ENCODE measurements at places on chromosomes 1 and 21.
A peak's percentile ranks its signal among the peaks of the same experiment; 100 is the strongest.

GRCh38 chr1:199007423-199007822 is 368.6 kb downstream of the PTPRC start:
- DNase-seq, result peak; percentile 74

- no peak for DNase-seq
Measured at GRCh38 chr1:195482137-195482536, 1126.1 kb downstream of the KCNT2 start.

DNA sequence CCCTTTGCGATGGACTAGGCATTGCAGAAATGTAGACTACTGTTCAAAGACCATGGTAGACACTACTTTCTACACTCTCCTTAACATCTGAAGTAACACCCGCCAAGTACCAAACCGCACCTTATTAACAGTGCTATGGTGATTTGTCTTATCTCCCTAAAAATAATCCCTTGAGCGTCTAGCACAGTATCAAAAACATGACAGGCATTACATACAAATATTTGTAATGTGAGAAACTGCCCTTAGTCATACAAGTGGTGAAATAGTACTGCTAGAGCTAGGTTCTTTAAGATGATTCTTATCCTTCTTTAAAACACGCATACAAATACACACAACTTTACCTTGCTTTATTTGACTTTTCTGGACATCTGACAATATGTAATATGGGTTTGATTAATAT is 27.2 kb downstream of the PUM1 start:
- DNase-seq, result no peak

GRCh38 chr21:43956019-43956669 is 56.0 kb upstream of the TRAPPC10 start:
- no peak for DNase-seq

- DNase-seq, result no peak
Measured at GRCh38 chr1:93042187-93043056, 36.7 kb upstream of the MTF2 start.

GRCh38 chr1:204983136-204983535 is 59.9 kb upstream of the CNTN2 start:
- DNase-seq, result peak; percentile 96

- no peak for DNase-seq
Measured at GRCh38 chr1:210076620-210077019, 138.6 kb downstream of the SYT14 start.

- DNase-seq, result no peak
Measured at GRCh38 chr1:238991765-238992495, 394.4 kb upstream of the CHRM3 start.

GRCh38 chr1:201305815-201306214 is 22.5 kb downstream of the PKP1 start:
- DNase-seq, result no peak

GRCh38 chr1:246032031-246032551 is 475.0 kb downstream of the SMYD3 start:
- no peak for DNase-seq

GRCh38 chr1:159803956-159804689 is 2.0 kb downstream of the FCRL6 start:
- no peak for DNase-seq

- peak; percentile 53 for DNase-seq
Measured at GRCh38 chr1:59071876-59072582, 224.9 kb upstream of the FGGY start.

DNA sequence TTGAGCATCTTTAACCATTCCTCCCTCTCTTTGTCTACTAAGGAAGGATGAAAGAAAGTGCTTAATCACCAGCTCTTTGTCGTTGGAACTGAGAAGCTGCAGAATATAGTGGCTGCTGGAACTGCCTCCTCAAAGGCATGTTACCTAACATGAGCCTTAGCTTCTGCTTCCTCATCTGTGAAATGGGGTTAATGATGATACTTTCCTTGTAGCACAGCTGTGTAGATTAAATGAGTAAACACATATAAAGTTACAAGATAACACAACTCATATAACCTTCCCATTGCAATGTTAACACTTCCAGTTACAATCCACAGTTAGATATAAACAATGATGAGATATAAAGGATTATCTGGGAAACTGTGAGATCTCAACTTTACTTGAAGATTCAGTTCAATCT is 48.4 kb upstream of the ZNF326 start:
- no peak for DNase-seq

GRCh38 chr21:44087426-44088400 is 19.5 kb upstream of the PWP2 start:
- peak; percentile 67 for DNase-seq

All from KBM-7 (cell line).